ENCODE measurements at places on chromosomes 2 and 18.

DNA sequence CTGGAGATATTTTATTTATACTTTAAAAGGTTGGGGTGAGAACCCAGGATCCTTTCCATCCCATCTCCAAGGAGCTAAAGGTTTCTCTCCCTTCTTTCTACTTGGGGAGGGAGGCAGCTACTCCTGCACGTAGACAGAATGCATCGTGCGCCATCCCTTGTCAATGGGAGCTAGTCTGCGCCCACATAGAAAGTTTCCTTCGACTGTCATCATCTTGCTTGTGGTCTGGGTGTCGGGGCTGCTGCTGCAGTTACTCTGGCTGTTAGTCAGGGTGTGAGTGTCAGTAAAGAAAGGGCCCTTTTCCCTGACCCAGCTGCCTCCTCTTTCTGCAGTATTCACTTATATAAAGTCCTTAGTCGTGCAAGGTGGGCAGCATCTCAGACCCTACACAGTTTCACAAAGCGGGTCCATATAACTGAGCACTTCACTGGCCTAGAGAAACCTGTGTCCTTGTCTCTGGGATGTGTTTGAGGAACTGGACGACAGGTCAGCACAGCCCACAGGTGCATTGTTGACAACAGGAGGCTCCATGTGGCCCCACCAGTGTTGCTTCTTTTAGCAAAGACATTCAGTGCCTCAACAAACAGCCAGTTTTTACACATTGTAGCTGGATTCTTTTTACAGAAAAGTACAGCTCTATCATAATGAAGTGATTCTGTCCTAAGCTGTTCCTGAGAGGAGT is 22.4 kb downstream of the NPAS2 start:
- no peak for DNase-seq

GRCh38 chr18:8367217-8367988 is 241.8 kb upstream of the RAB12 start:
- DNase-seq, result peak; percentile 97

DNA sequence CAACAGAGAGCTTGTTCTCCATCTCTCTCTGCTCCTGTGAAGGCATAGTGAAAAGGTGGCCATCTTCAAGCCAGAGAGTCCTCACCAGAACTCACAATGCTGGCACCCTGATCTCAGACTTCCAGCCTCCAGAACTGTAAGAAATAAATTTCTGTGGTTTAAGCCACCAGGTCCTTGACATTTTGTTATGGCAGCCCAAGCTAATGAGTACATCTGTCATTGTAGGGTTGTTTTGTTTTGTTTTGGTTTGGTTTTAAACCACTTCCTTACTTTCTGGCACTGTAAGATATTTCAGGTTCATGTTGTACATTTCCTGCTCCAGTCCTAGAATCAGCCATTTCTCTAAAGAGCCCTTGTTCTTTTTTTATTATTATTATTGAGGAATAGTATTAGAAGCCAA is 171.2 kb downstream of the CPS1 start:
- DNase-seq, result no peak

- peak; percentile 90 for DNase-seq
Observed at GRCh38 chr18:48540251-48541025, 1.6 kb downstream of the CTIF start.

DNA sequence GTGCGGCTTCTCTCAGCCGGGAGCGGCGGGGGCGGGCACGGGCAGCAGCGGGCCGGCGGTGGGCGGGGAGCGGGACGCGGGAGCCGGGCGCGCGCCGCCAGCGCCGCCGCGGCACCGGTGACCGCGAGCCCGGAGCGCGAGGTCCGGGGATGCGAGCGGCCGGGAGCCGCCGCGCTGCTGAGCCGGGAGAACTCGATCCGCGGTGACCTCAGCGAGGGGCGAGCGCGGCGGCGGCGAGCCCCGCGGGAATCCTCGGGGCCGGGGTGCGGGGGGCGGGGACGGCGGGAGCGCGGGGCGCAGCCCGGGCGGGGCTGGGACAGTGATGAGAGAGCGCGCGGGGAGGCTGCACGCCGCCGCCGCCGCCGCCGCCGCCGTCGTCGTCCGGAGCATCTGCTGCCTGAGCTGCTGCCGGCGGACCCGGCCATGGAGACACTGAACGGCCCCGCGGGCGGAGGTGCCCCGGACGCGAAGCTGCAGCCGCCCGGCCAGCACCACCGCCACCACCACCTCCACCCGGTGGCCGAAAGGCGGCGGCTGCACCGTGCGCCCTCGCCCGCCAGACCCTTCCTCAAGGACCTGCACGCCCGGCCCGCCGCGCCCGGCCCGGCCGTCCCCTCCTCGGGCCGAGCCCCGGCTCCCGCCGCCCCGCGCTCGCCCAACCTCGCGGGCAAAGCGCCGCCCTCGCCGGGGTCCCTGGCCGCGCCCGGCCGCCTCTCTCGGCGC is at the start of gene MTCL1:
TSS of gene MTCL1 (plus strand) at position 319 of the 723 bp plus-strand sequence. CDS start at position 424, 105 bp downstream.
- DNase-seq, result peak; percentile 95

- DNase-seq, result peak; percentile 73
Observed at GRCh38 chr18:57440331-57441070, 5.3 kb downstream of the ONECUT2 start.

DNA sequence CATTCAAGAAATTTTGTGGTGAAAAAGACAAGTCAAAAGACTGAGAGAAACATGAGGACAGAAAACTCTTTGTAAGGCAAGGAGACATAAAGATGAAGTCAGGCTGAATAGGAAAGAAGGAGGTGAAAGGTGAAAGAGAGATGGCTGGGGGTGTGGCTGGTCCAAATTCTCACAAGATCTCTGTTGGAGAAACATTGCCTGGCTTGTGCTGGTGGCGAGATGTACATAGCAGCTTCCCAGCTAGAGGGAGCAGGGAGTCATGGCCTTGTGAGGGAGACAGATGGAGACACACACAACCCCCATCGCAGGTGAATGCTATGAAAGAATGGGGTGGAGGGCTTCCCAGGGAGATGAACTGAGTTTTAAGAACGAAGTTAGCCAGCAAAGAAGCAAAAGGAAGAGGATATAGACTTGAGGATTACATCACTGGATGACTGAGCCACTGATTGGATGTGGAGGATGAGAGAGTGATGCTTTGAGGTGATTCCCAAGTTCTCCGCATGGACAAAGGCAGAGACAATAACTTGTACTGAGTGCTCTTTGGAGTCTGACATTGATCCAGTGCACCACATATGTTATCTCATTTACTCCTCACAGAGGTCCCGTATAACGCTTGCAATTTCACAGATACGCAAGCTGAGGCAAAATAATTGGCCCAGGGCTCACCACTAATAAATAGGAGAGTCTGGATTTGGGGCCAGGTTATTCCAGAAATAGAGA is 3.7 kb upstream of the EMX1 start:
- peak; percentile 17 for DNase-seq

GRCh38 chr2:16251511-16252225 is 311.3 kb downstream of the MYCN start:
- DNase-seq, result no peak

DNA sequence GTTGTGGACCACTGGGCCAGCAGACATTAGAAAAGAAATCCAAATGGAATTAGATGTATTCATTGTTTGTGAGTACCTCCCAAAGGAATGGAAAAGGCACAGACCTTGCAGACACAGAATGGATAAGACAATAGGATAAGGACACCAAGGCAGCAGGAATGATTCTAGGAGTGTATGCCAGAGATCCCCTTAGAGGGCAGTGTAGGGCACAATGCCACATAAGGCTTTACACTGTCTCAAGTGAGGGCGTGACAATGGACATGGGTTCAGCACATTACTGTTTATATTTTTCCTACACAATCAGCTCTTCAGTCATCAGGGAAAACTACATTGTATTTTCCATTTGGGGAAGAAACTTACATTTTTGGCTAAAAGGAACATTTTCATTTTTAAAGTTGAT is 250.9 kb downstream of the PTH2R start:
- DNase-seq, result peak; percentile 53

DNA sequence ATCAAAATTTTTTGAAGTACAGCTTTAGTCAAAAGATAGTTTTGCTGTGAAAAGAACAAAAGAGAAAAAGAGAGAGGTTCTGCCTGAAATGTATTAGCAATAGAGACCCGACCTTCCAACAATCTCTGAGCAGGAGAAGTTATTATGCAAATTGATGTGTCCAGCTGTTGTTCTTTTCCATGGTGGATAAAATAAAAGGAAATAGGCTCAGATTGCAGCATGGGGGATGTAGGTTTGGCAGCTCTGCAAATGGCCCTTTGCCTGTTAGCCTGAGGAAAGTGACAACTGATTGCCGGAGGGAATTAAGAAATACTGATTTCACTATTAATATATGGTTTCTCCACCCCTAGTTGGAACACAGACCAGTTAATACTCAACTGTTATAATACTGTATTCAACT is 1283.2 kb upstream of the NXPH2 start:
- no peak for DNase-seq

- no peak for DNase-seq
Observed at GRCh38 chr2:60512062-60512622, 41.3 kb downstream of the BCL11A start.

DNA sequence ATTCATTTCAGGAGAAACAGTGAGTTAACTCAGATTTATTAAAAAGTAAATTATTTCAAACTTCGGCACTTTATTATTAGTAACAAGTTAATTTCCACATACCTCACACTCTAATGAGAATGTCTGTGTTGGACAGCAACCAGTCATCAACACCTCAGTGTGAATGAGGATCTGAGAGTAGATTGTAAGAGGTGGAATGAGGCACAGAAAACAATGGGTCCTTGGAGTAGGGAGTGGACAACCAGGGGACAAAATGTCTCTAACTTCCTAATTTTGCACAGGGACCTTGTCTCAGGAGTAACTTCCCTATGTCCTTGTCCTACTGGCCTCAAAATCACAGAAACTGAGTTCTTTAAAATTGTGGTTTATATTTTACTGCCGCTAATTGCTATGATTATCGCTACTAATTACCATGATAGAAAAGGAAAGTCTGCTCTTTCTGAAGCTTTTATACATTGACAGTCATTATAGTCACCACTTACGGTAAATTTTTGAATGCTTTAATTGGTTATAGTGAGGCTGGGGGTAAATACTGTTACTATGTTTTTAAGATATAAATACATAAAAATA is 82.2 kb upstream of the LRPPRC start:
- DNase-seq, result no peak

- no peak for DNase-seq
Observed at GRCh38 chr2:181627545-181627944, 29.4 kb downstream of the CERKL start.

- no peak for DNase-seq
Observed at GRCh38 chr18:13878857-13879256, 36.5 kb downstream of the MC2R start.

- DNase-seq, result no peak
Observed at GRCh38 chr2:134493797-134494196, 225.0 kb downstream of the TMEM163 start.

DNA sequence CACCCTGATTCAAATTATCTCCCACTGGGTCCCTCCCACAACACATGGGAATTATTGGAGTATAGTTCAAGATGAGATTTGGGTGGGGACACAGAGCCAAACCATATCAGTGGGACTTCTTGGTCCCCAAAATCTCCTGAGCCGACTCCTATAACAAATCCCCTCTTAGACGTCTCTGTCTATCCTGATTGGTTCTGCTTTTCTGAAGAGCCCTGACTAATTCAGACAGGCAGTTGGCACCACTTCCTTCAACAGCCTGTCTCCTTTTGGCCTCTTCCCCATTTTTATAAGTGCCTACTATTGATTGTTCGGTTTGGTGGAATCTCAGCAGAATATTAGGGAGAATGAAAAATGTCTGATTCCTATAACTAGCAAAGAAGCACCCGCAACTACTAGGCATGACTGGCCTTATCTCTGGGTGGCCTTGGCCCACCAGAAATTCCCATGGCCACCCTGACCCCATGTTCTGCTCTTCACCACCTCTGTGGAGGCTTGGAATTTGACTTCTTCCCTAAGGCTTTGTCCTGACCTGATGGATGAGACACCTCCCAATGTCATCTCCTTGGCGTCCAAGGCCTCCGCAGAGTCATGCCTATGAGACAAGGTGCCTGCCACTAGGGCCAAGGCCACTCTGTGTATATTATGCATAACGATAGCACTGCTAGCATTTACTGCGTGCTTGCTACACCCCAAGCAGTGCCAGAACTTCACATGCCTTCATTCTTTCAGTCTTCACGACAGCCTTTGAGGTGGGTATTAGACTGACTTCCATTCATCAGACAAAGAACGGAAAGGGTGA is 218.9 kb upstream of the COPS8 start:
- no peak for DNase-seq

- no peak for DNase-seq
Observed at GRCh38 chr2:191341436-191341835, 96.2 kb downstream of the MYO1B start.

Measured in DMS53 (cell line).